Psoas muscle (tissue), 8 donors: ENCODE measurements at places on chromosomes 7 and 10. TPM values are rescaled to one million over a fixed set of nuclear protein-coding genes. Genes with fewer than 3 reads are reported as not detected.

- DNase-seq, result no peak
Observed at GRCh38 chr10:75825661-75826060, 394.2 kb downstream of the LRMDA start.

The MMD2 gene
- not detected for total RNA-seq

DNA sequence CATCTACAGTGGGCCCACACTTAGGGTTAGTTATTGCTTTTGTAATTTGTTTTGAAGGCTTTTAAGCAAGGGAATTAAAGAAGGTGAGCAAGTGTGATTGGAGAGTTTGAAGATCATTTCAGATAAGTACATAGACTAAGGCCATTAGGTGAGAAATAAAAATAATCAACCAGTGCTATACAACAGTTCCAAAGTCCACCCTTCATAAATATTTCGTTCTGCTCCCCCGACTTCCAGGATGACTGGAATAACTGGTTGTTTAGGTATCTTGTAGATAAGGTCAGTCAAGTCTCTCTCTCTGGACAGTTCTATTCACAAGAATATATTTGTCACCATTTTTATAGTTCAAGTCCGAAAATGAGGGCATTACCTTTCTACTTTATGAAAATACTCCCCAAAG, 98.0 kb upstream of the MBL2 start:
- DNase-seq, result no peak

DNA sequence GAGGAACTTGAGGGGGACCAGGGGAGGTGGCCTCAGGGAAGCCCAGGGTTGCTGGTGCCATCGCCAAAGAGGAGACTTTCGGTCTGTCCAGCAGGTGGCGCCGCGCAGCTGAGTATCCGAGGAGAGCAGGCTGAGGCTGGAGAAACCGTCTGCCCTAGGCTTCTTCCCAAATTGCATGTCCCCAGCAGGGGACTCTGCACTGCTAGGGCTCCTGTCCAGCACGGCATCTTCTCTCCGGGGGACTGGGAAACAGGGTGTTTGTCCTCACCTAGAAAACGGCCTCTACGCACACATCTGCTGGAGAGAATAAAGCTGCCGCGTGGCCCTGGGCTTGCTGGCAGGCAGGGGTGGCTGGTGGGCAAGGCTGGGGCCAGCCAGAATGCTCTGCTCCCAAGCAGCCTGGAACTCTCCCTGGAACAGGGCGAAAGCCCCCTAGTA, 161.9 kb downstream of the SH2D4B start:
- peak; percentile 88 for DNase-seq

DNA sequence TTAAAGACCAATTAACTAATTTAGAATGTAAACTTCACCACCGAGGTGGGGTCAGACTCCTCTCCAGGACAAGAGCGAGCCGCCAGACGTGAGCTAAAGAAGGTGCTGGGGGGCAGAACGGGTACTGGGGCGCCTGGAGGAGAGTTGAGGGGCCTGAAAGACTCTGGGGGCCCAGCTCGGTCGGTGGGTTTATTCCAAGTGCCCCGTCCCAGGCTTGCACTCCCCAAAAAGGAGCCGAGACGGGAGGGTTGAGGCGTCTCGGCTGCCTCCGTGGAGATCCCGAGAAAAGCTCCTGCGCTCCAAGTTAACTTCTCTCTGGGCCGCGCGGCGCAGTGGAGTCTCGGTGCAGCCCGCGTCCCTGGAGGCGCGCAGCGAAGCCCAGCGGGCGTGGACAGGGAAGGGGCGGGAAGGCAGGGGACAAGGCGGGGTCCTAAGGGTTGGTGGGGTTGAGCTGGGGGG, 553.3 kb downstream of the TFEC start:
- peak; percentile 33 for DNase-seq

The TMED4 gene
- 48.5 TPM for total RNA-seq

DNA sequence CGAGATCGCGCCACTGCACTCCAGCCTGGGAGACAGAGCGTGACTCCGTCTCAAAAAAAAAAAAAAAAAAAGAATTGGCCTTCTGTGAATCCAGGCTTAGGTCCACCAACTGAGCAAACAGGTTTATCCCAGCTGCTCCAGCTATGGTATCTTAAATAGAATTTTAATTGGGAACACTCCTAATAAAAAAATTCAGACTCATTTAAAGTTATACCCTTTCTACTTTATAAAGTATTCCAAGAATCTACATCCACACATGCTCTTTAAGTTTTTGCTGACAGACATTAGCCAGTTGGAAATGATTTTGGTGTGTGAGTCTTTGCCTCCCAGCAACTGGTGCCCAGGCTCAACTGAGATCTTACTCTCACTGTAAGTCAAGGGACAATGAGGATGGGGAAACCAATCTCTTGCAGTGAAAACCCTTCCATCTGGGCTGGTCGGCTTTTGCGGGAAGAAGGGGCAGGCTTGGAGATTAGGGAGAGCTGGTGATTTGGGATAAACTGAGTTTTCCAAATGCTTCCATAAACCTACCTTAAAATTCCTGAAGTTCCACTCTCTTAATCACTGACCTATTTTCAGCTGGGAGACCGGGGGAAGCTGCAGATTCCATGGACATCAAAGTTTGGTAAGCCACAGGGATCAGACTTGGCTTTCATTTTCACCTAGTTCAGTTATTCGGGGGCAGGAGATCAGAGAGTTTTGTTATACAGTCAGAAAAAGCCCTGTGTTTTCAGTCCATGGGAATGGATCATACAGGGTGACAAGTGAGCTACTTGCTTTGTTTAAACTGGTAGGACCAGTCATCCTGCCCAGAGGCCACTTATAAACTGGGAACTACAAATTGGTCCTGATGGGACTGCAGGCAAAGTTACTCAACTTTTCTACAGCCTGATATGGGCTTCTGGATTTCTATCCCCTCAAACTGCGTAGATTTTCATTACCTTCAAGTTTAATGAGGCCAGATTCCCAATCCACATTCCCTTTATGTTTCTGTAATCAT, 89.3 kb upstream of the ZNF746 start:
- DNase-seq, result no peak

DNA sequence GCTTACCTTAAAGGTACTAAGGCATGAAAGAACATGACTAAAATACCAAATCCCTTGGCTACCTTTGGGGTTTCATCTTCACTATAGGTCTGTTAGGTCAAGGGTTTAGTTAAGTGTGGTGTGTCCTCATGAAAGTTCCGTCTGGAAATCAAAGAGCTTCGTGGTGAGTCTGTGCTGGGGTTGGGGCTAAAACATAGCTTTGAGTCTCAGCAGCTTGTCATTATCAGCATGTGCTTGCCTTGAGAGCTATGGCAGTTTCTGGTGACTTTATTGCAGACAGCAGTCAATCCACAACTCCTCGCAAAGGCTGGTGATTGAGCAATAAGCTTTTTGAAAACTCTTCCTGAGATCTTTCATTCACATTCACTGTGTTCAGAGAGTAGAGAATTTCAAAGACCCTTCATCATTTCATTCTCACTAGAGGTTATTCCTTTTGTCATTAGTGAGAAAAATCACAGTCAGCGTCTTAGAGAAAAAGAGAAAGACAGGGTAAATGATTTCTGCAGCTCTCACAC, 53.2 kb upstream of the CCDC6 start:
- no peak for DNase-seq

DNA sequence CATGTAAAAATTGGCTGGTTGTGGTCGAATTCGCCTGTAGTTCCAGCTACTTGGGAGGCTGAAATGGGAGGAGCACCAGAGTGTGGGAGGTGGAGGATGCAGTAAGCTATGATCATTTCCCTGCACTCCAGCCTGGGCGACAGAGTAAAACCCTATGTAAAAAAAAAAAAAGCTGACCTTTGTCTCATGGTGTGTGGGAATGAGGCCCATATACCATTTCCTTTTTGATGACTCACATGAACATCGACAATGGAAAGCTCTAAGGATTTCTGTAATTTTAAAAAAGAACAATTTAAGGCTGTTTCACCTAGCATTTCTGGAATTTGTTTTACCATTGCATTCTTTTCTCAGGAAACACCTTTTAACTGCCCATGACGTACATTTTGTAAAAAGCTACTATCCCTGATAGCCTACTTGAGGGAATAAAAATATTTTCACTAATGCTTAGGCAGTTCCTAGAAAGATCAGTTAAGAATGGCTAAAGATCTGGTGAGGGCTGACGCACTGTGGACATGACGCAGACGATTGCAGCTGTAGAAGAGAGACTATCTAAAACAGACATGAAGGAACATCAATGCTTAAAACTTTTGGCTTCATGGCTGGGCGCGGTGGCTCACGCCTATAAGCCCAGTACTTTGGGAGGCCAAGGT, 400.6 kb upstream of the IGFBP3 start:
- no peak for DNase-seq

DNA sequence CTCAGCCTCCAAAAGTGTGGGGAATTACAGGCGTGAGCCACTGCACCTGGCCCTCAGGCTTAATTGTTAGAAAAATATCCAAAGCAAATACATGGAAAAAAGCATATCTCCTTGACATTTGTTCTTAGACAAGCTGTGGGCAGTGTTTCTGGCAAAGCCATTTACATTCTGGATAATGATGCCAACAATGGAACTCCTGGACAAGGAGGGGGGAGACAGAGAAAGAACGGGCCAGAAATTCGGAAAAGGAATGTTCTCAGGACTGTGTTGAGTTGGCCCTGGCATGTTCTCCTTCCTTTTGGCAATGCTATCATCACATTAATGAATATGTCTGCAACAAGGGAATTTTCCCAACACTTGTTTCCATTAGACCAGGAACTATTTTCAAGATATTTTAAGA, 88.7 kb downstream of the UBE2H start:
- DNase-seq, result no peak

GRCh38 chr10:133379801-133380666, 972 bp downstream of the PAOX start:
- DNase-seq, result no peak

- DNase-seq, result no peak
Observed at GRCh38 chr7:130956417-130957136, 222.6 kb upstream of the KLF14 start.

GRCh38 chr7:157979636-157980340, 607.8 kb downstream of the PTPRN2 start:
- DNase-seq, result no peak

- DNase-seq, result peak; percentile 93
Observed at GRCh38 chr10:124530215-124530665, 68.6 kb downstream of the LHPP start.
